ENCODE measurements at places on chromosomes 11 and 22.

- DNase-seq: no peak
Measured at GRCh38 chr11:18429332-18429731, 17.2 kb downstream of the LDHC start.

GRCh38 chr11:45722144-45722543 is 56.7 kb upstream of the CHST1 start:
- DNase-seq: no peak

- DNase-seq: no peak
Measured at GRCh38 chr11:26622181-26622580, 50.1 kb upstream of the MUC15 start.

GRCh38 chr11:92867913-92868619 is 101.4 kb upstream of the MTNR1B start:
- no peak for DNase-seq

GRCh38 chr11:115922876-115923275 is 418.7 kb upstream of the CADM1 start:
- no peak for DNase-seq

All from stimulated activated CD8-positive, alpha-beta memory T cell treated with anti-CD3 and anti-CD28 coated beads, Interleukin-7, amount 100 ng/mL, for 1 hour (primary cell).